T-helper 17 cell (primary cell): ENCODE measurements at places on chromosomes 11 and 22.

DNA sequence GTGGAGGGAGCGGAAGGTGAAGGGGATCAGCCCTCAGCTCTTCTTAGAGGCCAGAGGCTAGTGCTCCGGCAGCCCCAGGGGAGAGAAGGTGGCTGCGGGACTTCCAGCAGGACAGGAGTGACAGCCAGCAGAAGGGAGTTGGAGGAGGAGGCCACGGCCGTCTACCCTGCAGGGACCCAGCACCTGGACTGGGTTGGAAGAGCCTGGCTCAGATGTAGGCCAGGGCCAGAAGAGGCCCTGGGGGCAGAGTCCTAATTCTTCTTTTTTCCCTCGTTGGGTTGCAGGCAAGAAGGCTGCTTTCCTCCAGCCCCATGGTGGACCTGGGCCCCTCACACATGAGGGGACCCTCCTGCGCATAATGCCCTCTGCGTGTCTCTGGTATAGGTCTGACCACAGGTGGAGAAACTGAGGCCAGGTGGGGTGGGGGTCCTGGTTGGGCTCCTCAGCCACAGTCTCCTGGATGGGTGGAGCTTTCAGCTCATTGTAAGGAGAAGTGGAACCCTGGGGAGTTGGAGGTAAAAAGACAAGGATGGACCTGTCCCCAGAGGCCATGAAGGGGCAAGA, 2.3 kb upstream of the MCAM start:
- H3K27ac ChIP-seq: peak overlapping the region; percentile 95
- H3K4me1 ChIP-seq: peaks cover 43% of the 10 kb centered on the region
- no peak for DNase-seq
- H3K36me3 ChIP-seq: peaks cover 3% of the 10 kb centered on the region
- peaks cover 19% of the 10 kb centered on the region for H3K27me3 ChIP-seq
- H3K4me3 ChIP-seq: peak overlapping the region; percentile 90

GRCh38 chr11:14668731-14669301, 25.2 kb downstream of the PDE3B start:
- H3K27me3 ChIP-seq: no peaks in the 10 kb centered on the region
- no peak overlapping the region for H3K4me3 ChIP-seq

DNA sequence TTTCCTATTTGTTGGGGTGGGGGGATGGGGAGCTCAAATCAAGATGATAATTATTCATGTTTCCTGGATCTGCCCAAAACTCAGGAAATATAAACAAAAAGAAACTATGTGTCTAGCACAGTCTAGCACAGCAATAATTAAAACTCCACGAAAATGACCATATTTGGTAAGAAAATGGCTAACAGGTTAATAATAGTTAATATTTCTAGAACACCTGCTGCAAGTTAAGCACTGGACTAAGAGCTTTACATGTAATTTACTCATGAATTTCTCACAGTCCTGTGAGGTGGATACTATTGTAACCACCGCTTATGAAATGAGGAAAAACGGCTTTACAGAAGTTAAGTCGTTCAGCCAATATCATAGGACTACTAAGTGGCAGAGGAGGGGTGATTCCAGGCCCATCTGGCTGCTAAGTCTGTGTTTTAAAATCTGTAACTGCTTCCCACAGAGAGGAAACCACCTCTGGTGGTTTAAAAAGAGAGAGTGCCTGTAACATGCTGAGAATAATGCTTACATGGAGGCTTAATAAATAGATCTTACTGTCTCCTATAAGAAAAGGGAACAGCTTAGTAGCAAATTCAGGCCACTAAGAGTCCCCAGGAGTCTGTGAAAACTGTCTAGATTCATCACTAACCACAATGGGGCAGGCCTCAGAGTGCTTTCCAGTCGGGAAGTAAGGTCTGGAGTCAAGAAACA, 11.0 kb upstream of the AMOTL1 start:
- H3K27me3 ChIP-seq: peaks cover 27% of the 10 kb centered on the region
- no peak overlapping the region for H3K27ac ChIP-seq
- no peak for DNase-seq
- H3K36me3 ChIP-seq: no peaks in the 10 kb centered on the region

DNA sequence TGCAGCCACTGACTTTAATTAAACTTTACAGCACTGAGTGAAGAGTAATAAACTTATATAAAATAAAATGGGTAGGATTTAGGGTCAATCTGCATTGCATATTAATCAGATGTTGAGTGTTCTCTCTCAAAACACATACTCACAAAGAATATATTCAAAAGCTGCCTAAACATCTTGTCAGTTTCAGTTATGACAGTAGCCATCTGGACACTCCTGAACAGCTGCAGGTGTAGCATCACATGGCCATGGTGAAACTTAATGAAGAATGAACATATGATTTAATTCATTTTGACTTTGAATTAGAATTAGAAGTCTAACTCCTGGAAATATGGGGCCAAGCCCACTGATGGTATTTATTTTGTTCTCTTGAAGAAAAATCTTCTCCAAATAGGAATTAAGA, 684.3 kb upstream of the RAG2 start:
- no peaks in the 10 kb centered on the region for H3K4me1 ChIP-seq
- no peaks in the 10 kb centered on the region for H3K36me3 ChIP-seq
- no peaks in the 10 kb centered on the region for H3K27me3 ChIP-seq
- DNase-seq: no peak

- DNase-seq: no peak
- peaks cover 5% of the 10 kb centered on the region for H3K4me1 ChIP-seq
- H3K4me3 ChIP-seq: no peak overlapping the region
- H3K36me3 ChIP-seq: peaks cover 5% of the 10 kb centered on the region
Observed at GRCh38 chr11:47592970-47593369, 1.2 kb downstream of the C1QTNF4 start.

- DNase-seq: peak; percentile 64
- H3K36me3 ChIP-seq: no peaks in the 10 kb centered on the region
- peak within 1 kb of the TSS; percentile 96 for H3K27ac ChIP-seq
- no peaks in the 10 kb centered on the region for H3K27me3 ChIP-seq
- peaks cover 64% of the 10 kb centered on the region for H3K4me1 ChIP-seq
Observed at GRCh38 chr22:37486224-37486845, at the start of gene MFNG. Gene MFNG, minus strand, starts transcription at chr22:37486384. Its CDS starts 207 bp downstream, at chr22:37486177.
